ENCODE measurements at places on chromosomes 5 and 9.

- DNase-seq, result no peak
Observed at GRCh38 chr5:1409381-1410110, 35.7 kb downstream of the SLC6A3 start.

DNA sequence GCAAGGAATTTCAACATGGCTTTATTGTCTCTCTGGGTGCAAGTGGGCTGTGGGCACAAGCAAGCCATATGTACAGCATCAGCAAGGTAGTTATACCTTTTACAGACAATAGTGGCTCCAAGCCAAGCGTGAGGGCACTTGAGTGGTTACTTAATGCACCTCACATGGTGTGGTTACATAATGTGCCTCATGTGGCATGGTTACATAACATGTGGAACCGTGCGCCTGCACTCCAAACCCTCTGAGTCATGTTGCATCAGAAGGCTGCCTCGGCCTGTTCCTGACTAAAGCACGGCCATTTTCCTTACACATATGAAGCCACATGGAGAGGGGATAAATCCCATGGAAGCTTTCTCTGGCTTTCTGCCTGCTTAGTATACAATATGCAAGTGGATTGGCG lies 150.9 kb downstream of the OSTF1 start:
- no peak for DNase-seq

GRCh38 chr9:128382261-128382660 lies 11.1 kb downstream of the URM1 start:
- DNase-seq, result no peak

- DNase-seq, result no peak
Observed at GRCh38 chr5:148979083-148979723, 83.7 kb downstream of the SH3TC2 start.

GRCh38 chr5:159096243-159096923 lies 3.3 kb downstream of the EBF1 start:
- no peak for DNase-seq

- no peak for DNase-seq
Observed at GRCh38 chr5:142082182-142082781, 26.3 kb upstream of the NDFIP1 start.

GRCh38 chr9:91006046-91006445 lies 204.4 kb downstream of the SYK start:
- DNase-seq, result no peak

GRCh38 chr5:101539315-101539714 lies 636.2 kb upstream of the ST8SIA4 start:
- DNase-seq, result no peak

- DNase-seq, result no peak
Observed at GRCh38 chr5:4023753-4024335, 428.2 kb downstream of the IRX1 start.

DNA sequence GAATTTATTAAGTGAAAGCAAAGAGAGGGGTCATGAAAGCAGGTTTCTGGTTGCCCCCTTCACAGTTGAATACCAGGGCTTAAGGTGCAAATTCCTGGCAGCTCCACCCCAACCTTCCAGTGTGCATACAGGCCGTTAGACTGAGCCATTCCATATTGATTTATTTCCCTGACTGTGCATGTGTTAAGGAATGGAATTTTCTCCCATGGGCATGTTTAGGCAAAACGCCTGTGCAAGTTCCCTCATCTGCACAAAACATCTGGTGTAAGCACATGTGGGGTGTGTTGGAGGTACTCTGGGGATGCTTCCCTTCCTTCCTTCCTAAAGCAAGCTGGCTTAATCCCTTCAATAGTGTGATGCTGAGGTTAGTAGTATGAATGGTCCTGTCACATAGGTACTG lies 1470.6 kb downstream of the MAT2B start:
- no peak for DNase-seq

DNA sequence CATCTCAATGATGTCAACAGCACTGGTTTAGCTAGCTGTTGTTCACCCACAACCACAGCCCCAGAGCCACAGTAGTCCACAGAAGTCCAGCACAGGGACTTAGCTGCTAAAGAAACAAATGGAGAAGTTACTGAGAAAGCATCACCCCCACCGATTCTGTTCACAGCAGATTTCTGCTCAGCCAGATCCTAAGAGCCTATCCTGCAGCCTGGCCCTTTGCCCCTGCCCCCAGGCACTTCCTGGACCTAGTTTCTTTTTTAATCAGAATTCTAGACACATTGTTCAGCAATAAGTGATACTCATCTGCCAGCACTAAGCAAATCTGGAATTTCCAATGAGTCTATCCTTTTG lies 7.4 kb downstream of the B4GALT1 start:
- peak; percentile 45 for DNase-seq

DNA sequence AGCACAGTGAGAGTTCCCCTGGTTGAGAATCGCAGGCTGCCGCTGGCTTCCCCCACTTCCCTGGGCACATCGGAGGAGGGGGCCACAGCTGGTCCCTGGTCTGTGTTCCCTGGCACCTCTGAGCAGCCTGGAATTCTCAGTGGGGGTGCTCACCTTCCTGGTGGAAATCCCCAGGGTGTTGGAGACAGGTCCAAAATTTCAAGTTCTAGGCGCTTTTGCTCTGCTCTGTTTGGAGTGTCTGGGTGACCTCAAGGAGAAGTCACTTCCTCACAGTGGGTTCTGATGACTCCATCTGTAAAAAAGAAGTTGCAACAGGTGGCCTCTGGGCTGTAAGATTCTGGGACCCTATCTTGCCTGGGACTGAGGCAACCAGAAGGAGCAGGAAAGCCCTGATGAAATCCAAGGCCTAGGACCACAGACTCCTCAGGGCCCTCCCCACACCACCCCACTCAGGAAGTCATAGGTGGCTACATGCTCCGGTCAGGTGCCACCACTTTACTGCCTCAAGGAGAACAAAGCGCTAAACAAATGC lies at the start of gene TRAF1:
TRAF1 (minus strand) TSS at position 400 of the 532 bp plus-strand sequence. CDS start 721 bp downstream, outside the sequence.
- no peak for DNase-seq

- no peak for DNase-seq
Observed at GRCh38 chr9:120715389-120715924, 1.2 kb upstream of the MEGF9 start.

- DNase-seq, result no peak
Observed at GRCh38 chr5:141484641-141485311, at the start of gene PCDHGC4. Gene PCDHGC4 (plus strand): TSS chr5:141485030. CDS start chr5:141485174, 144 bp downstream.

DNA sequence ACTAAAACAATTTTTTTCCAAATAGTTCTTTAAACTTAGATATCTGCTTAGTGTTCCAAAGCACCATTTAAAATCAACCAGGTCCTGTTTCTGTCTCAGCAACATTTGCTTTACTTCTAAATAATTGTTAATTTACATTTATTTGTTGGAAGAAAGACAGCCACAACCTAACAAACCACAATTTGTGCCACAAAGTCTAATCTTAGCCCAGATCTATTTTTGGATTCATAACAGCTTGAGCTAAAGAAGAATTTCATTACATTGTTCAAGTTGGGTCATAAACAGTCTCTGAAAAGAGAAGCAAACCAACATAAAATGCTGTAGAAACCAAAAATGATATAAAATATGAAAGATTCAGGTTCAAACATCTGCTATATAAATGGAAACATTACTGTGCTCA lies 24.4 kb downstream of the MLLT3 start:
- DNase-seq, result no peak

DNA sequence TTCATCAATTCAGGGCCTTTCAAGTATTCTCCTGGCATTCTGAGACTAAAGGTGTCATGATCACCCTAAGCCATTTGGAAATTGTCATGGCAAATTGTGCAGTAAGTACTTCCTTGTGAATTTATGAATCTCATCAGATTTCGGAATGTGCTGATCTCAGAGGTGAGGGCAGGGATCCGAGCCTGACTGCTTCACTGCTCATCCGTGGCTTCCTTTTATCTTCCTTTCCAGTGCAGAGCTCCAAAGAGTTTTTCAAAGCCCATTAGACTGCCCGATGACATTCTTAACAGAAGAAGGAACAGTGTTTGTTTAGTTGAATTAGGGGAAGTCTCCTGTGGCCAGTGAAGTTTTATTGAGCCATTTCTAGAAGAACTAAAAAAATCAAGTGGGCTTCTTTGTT lies 182.8 kb upstream of the GDNF start:
- no peak for DNase-seq

DNA sequence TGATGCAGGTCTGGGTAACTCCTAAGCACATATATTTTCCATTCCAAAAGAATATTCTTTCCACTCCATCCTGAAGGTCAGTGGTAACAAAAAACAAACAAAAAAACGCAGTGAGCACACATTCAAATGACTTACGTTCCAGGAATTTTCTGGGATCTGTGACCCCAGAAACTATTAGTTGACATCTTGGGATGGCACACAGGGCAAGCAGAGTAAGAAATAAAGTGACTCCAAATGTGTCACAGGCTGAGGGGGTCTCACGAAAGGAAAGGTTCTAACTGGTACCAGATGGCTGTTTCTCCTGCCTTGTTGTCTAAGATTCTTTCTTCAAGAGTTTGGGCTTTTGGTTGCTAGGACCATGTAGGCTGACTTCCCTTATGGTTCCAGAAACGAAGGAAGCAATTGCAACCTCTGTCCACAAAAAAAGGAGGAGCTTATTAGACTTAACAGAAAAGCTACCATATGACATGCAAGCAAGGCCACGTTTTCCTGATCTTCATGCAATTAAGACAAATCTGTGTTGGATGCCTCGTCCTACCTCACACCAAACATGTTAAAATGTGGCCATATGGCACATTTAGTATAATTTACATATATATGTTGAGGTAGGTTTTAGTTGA lies 32.7 kb downstream of the PTGS1 start:
- DNase-seq, result no peak

GRCh38 chr5:1195439-1195838 lies 6.0 kb upstream of the SLC6A19 start:
- no peak for DNase-seq

DNA sequence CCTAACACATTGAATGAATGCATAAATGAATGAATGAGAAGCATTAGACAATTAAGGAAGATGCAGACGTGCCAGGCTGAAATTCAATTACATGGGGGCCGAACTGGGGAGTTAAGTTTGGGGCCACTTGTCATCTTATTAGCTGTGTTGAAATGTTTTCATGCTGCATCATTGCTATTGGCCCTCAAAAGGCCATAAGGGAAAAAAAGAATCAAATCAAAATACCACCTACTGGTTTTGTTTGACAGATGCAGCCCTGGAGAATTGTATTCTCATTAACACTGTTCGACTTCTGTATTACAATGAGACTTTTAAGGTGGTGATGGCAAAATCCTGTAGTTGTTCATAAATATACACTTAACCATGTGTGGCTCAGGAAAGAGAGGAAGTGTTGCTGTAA lies 38.4 kb downstream of the UBE2QL1 start:
- no peak for DNase-seq

DNA sequence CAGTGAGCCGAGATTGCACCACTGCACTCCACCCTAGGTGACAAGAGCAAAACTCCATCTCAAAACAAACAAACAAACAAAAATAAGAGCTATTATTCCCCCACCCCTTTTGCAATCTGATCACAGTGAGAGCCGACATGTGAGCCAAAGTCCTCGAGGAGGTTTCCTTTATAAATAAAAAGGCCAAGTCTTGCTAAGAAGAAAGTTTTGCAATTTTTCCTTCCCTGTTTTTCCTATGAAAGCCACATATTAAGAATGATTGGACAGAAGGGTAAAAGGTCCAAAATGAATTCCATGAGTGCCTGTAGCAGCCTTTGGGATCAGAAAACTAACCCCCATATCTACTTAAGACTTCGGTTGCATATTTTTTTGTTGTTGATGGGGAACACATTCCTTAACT lies 179.7 kb downstream of the TSSK1B start:
- DNase-seq, result no peak

DNA sequence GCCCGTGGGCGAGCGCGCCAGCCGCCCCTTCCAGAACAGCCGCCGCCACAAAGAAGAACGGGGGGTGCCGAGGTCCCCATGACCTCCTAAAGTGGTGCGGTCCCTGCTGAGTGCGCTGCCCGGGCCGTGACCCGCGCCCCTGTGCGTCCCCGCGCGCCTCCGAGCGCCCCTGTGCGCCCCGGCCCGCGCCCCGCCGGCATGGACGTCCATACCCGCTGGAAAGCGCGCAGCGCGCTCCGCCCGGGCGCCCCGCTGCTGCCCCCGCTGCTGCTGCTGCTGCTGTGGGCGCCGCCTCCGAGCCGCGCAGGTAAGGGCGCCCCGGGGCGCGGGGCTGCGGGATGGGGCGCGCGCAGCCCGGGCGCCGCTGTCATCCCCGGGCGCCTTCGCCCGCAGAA lies 384 bp downstream of the COL5A1 start:
- no peak for DNase-seq

GRCh38 chr5:83118976-83119375 lies 41.6 kb downstream of the XRCC4 start:
- no peak for DNase-seq

- DNase-seq, result no peak
Observed at GRCh38 chr9:130857864-130858738, 23.0 kb downstream of the ABL1 start.

DNA sequence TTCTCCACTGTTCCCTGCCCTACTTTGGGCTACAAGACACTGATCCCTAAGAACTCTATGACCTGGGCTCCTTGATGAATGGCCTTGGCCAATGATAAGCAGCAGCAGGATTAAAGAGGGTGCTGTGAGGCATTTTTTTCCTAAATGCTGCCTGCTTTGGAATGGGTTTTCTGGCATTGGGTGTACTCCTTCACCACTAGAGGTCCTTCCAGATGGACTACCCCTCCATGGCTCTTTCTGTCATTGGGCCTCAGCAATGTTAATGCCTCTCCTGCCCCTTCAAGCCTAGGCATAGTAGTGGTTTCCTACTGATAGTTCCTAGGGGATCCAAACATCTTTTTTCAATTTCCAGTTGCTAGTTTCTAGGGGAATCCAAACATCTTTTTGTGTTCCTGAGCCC lies 319.3 kb upstream of the RPS23 start:
- no peak for DNase-seq

DNA sequence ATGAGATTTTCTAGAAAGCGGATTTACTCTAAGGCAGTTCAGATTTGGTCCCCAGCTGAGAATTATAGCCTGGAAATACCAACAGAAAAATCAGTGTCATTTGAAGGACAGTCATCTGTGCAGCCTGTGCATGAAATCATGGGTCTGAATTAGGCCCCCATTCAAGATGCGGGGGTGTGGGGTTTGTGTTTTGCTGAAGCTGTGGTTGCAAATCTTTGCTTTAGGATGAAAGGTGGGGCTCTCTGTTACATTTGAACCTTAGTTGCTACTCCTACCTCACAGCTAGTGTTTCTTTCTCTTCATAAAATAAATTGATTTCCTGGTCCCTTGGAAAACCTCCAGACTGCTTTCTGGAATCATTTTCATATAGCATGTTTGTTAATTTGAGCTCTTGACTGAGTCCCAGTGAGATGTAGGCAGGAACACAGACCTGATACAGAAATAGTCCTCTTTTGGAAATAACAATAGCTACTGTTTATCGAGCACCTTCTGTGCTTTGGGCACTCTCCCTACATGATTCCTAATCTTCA lies 4.8 kb upstream of the ABL1 start:
- no peak for DNase-seq

- DNase-seq, result no peak
Observed at GRCh38 chr9:15155826-15156225, 151.2 kb downstream of the TTC39B start.

DNA sequence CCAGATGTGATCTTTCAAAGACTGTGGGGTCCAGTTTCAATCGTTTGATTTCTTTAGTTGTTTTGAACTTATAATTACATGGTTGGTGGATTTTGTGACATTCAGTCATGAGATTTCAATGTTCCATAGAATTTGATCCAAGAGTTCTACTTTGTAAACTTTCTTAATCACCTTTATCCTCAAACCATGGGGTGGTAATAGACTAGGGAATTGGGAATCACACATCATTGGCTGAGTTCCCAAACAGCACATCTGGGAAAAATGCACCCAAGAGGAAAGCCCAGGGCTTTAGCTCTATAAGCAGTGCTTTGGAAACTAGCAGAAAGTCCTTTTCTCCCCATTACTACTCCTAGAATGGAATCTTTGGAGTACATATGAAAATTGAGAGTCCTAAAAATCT lies 177.6 kb downstream of the NNT start:
- DNase-seq, result no peak

- DNase-seq, result no peak
Observed at GRCh38 chr5:98193921-98194760, 579.3 kb upstream of the RGMB start.

All from activated CD4-positive, alpha-beta T cell treated with anti-CD3 and anti-CD28 coated beads for 24 hours (primary cell).